ENCODE measurements at places on chromosomes 5 and 9.

DNA sequence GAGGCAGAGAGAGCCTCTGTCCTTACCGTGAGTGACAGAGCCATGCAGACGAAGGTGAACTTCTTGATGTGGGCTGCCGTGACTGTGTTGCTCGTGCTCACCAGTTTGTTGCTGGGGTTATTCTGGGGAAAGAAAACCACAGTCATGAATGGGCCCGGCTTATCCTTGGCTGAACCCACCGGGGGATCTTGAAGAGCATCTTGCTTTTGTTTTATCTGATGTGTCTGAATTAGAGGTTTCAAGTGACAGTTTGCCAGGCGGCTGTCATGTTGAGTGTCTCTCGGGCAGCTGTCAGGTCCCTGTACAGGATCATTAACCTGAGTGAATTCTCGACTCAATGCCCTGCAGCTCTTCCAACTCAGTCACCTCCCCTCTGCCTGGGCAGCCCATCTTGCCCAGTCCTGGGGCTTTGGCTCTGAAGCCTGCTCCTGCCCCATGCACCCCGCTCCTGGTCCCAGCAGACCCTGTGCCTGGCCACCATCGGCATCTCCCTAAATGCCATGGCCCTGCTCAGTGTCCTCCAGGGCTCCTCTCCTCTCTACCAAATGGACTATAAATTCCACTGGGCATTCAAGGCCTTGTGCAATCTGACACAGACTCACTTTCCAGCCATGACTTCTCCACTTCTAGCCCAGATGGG is 77.4 kb downstream of the OTULIN start:
- no peak for DNase-seq

DNA sequence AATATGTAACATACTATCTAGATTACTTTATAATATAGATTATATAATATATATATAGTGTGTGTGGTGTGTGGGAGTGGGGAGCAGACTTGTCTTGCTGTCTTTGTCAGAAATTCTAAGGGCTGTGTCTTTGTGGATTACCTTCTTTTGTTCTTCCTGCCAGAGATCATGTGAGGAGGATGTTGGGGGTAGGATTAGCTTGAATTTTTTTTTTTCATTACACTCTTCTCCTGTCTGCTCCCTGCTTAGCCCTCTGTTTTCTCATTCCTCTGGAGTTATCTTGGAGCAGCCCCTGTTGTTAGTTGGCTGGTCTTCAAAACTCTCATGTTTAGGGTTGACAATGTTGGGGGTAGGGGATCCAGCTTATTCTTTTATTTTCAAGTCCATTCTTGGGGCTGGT is 21.0 kb upstream of the C9orf40 start:
- no peak for DNase-seq

- peak; percentile 69 for DNase-seq
These were observed 2.3 kb upstream of the ZNF782 start for GRCh38 chr9:96856363-96857286.

DNA sequence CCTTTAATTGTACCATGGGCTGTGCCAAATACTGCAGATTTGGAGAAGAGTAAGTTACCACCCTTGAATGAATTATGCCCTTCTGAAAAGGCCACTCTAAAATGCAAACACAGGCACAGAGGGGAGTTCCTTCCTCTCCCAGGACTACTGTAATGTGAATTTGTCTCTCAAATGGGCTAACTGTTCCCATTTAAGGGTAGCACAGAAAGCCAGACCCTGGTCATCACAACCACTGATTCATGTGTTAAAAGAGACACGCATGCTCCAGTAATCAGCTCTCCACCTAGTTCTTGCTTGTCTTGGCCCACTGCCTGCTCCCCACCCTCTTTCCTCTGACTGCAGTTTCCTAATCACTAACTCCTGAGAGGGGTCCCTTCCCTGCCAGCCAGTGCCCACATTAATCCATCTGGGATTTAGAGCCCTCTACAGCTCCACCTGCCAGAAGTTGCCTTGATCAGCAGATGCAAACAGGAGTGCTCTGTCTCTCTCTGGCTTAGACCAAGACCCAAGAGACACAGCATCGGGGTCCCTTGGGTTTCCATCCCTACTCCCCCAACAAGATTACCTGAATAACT is 382.4 kb downstream of the TMEM167A start:
- DNase-seq = no peak

GRCh38 chr5:9524941-9525340 is 20.9 kb downstream of the SEMA5A start:
- DNase-seq = no peak

DNA sequence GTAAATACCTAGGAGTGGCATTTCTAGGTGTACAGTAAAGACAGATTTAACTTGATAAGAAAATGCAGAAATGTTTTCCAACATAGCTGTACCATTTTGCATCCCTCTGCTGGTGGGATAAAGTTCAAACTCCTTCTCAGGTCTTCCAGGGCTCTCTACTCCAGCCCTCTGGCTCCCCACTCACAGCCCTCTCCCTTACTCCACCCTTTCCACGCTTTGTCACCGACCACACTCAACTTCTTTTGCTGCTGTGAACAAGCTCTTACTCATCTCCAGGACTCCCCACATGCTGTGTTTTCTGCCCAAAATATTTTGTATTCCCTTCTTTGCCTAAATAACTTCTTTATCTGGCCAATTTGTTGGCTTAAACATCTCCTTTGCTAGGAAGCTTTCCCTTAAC is 90.6 kb upstream of the OSMR start:
- DNase-seq = no peak

- no peak for DNase-seq
These were observed 11.1 kb downstream of the GRIN1 start for GRCh38 chr9:137149942-137150616.
